ENCODE measurements at places on chromosomes 6 and 20. TPM values are rescaled to one million over a fixed set of nuclear protein-coding genes. Genes with fewer than 3 reads are reported as not detected.

ABT1 gene
- total RNA-seq = 12.7 TPM

- DNase-seq = no peak
Observed at GRCh38 chr6:31920811-31921210, 6.7 kb upstream of the C2 start.

DNA sequence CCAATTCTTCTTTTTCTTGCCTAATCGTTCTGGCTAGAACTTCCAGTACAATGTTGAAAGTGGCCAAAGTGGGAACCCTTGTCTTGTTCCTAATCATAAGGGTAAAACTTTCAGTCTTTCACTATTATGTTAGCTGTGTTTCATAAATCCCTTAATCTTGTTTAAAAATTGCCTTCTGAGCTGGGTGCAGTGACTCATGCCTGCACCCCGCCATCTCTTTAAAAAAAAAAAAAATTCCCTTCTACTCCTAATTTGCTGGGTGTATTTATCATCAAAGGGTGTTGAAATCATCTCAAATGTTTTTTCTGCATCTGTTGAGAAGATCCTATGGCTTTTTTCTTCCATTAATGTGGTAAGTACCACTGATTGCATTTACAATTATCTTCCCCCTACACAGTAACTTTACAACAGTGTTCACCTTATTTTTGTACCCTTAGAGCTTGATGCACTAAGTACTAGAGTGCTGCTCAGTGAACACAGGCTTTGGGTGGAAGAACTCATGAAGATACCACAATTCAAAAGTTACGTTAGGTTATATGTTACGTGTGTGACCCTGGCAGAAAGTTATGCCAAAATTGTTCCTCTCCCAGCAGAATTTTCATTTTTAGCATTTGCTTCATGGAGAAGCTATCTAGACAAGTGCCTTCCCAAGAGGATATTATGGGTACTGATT is 9.7 kb downstream of the SNRPB start:
- no peak for DNase-seq

GRCh38 chr6:25259756-25260155 is 19.4 kb upstream of the CARMIL1 start:
- no peak for DNase-seq

- DNase-seq = no peak
Observed at GRCh38 chr6:120214088-120214499, 864.5 kb upstream of the MAN1A1 start.

- DNase-seq = peak; percentile 82
Observed at GRCh38 chr6:162058281-162058875, 669.2 kb downstream of the PRKN start.

- DNase-seq = no peak
Observed at GRCh38 chr6:131600716-131601115, 27.3 kb downstream of the MED23 start.

DNA sequence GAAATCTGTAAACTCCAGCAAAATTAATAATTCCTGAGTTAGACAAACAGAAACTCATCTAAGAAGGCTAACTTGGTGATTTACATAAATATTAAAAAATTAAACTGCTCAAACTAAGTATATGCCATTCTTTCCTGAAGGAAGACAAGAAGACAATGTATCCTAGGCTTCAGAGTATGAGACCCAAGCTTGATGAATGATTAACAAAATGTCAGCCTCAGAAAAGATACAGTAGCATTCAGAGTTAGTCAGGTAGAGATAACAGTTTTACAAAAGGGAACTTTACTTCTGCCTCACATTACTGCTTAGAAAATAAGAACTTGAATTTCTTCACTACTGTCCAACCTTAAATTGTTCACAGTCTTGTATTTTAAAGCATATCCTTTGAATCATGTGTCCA is 12.0 kb downstream of the CSNK2A1 start:
- no peak for DNase-seq

DEFB132 gene
- total RNA-seq = not detected

- no peak for DNase-seq
Observed at GRCh38 chr6:157163434-157164159, 159.7 kb downstream of the TMEM242 start.

- no peak for DNase-seq
Observed at GRCh38 chr6:140487586-140487985, 1113.1 kb upstream of the CITED2 start.

GRCh38 chr6:27238010-27238983 is 9.2 kb upstream of the PRSS16 start:
- no peak for DNase-seq

GRCh38 chr6:39684790-39685488 is 40.3 kb downstream of the KIF6 start:
- DNase-seq = no peak

ENPP3 gene
- total RNA-seq = 0.12 TPM

ZSCAN31 gene
- 31.9 TPM for total RNA-seq

DNA sequence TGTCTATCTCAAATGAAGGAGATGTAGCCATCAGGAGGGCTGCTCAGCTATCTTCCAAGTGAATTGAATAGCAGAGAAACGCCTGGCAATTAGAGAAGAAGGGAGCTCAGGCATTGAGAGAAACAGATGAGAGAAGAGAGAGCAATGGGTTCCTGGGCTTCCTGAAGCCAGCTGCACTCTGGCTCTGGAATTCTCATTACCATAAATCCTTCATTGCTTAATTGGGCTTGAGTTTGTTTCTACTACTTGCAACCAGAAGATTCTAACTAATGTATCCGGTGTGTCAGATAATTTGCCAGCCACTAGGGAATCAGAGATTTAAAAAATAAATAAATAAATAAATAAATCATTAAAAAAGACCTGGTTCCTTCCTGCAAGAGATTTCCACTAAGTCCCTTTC is 25.0 kb upstream of the CDKAL1 start:
- DNase-seq = no peak

- DNase-seq = no peak
Observed at GRCh38 chr6:138203315-138203714, 15.0 kb downstream of the PBOV1 start.

DUSP15 gene
- not detected for total RNA-seq

DNA sequence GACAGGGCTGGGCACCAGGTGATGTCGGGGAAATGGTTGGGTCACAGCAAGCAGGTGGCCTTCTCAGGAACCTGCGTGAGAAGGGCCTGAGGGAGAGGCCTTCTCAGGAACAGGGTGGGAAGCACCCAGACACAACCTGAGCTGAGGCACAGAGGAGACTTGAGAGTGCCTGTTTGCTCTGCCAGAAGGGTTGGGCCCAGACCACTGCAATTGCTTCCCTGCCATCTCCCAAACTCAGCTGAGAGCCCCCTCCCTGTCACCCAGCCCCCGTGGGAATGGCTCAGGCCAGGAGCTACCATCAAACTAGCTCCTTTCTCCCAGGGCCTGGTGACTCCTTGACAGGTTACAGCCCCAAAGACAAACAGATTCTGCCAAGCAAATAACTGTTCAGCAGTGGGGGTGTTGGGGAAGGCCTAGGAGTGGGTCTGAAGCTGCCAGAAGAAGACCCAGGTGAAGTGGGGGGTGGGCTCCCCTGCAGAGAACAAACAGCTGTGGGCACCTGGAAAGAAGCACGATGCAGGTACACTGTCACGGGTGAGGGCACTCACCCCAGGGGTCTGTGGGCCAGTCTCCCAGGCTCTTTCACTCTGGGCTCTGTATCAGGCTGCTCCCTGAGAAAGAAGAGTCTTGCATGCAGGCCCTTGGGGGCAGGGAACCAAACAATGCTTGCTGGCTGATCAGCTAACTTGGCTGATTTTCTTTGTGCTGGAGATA is 30.4 kb upstream of the SPDEF start:
- no peak for DNase-seq

SLC32A1 gene
- not detected for total RNA-seq

MAFB gene
- 0.09 TPM for total RNA-seq

HEY2 gene
- not detected for total RNA-seq

DNA sequence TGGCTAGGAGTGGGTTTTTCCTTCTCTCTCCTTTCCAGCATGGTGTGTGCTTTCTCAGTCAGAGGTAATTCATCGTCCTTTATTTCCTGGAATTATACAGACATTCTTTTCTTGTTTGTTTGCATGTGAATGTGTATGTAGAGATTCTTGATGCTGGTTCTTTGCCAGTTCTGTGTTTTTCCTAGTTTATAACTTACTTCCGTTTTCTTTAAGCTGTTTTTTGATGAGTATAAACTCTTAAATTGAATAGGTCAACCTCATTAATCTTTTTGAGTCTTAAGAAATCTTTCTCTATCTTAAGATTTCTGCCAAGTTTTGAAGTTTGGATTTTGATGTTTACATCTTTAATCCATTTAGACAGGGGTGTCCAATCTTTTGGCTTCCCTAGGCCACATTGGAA is 38.7 kb downstream of the IGF2R start:
- DNase-seq = no peak

GRCh38 chr6:9621276-9621675 is 793.6 kb downstream of the TFAP2A start:
- no peak for DNase-seq

ARMC2 gene
- total RNA-seq = 3.1 TPM

DNA sequence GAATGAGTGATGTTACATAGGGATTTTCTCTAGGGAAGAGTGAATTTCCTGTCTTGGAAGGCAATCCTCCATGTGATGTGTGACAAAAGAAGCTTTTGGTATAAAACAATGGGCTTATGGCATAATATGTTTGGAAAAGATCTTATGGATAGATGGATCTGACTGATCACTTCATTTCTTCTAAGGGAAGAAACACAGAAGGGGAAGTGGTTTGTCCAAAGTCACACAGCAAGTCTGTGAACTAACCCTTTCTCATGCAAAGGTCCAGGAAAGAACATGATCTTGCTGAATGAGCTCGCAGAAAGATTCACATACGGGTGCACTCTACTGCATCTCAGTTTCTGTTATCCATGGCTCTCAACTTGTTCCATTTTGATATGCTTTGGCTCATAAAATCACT is 575.9 kb upstream of the JAG1 start:
- DNase-seq = no peak

DNA sequence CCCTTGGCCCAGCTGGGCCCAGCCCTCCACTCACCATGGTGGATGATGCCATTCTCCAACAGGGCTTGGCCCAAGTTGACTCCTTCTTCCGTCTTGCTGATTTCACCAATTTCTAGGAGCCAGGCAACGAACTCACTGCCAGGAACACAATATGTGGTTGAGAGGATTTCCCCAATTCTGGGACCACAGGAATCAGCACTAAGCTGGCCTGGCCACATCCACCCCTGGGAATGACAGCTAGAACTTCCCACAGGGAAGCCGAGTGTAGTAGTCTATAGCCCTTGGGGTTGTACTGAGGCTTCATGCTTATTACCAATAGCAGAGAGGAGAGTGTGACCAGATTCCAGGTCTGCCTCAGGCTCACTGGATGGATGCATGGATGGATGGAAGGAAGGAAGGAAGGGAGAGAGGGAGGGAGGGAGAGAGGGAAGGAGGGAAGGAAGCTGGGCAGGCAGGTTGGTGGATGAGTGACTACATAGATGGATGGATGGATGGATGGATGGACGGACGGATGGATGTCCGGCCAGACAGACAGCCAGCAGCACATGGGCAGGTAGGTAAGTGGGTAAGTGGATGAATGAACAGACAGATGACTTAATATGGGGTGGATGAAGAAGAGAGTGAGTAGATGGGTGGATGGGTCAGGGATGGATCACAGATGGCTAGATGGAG is 146.5 kb downstream of the PREX1 start:
- no peak for DNase-seq

MLN gene
- total RNA-seq = not detected

GRCh38 chr6:152355166-152355565 is 282.0 kb downstream of the SYNE1 start:
- DNase-seq = no peak

Data from NCI-H460 (cell line).